ENCODE measurements at places on chromosomes 7 and 10.

GRCh38 chr7:75809396-75809795 is 4.2 kb downstream of the CCL24 start:
- no peak for DNase-seq

GRCh38 chr10:67629461-67629971 is 66.5 kb downstream of the CTNNA3 start:
- no peak for DNase-seq

DNA sequence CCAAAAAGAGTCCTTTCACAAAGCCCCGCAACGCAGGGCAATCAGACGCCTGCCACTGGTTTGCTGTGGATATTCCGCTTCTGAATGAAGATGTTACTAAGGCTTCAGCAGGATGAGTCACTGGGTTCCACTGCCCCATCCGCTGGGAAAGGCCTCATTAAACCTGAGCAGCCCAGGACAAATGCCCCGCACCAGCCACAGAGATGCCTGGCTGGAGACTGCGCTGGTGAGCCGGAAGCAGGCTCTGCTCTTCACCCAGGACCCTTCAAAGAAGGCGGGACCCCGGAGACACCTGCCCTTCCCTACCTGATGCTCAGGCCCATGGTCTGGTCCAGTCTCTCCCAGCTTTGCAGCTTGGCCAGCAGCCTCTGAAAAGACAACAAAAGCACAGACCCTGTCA is 19.8 kb downstream of the MAD1L1 start:
- DNase-seq = no peak

- no peak for DNase-seq
Measured at GRCh38 chr7:99140813-99141212, 3.1 kb downstream of the SMURF1 start.

GRCh38 chr7:38369816-38370493 is 96.5 kb upstream of the TARP start:
- peak; percentile 98 for DNase-seq

DNA sequence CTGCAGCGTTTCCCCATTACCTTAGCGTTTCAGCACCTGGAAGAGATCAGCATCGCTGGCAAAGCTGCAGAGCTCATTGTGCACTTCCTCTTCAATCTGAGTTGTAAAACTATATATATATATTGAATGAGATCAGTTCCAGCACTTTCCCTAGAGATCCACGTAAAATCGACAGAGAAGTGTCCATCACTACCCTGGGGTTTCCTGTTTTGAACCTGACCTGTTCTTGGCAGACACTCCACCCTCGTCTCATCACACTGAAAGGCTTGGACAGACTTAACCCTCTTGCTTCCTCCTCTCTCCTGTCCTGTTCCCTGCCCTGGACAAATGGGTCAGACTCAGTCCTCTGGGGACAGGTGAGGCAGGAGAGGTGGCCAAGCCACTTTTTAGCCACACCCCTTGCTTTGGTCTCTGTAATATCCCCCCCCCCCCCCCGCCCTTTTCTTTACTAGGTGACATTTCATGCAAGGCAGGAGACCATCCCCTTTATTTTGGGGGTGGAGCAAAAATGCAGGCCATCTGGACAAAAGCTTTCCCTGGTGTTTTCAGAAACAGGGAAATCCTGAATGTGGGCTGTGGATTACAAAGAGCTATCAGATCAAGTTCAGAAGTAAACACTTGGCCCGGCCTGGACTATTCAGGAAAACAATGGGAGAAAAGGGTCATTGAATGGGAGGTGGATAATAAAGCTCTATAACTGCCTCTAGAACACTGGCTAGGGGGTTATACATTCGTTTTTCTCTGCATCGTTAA is 83.7 kb upstream of the KDM7A start:
- no peak for DNase-seq

DNA sequence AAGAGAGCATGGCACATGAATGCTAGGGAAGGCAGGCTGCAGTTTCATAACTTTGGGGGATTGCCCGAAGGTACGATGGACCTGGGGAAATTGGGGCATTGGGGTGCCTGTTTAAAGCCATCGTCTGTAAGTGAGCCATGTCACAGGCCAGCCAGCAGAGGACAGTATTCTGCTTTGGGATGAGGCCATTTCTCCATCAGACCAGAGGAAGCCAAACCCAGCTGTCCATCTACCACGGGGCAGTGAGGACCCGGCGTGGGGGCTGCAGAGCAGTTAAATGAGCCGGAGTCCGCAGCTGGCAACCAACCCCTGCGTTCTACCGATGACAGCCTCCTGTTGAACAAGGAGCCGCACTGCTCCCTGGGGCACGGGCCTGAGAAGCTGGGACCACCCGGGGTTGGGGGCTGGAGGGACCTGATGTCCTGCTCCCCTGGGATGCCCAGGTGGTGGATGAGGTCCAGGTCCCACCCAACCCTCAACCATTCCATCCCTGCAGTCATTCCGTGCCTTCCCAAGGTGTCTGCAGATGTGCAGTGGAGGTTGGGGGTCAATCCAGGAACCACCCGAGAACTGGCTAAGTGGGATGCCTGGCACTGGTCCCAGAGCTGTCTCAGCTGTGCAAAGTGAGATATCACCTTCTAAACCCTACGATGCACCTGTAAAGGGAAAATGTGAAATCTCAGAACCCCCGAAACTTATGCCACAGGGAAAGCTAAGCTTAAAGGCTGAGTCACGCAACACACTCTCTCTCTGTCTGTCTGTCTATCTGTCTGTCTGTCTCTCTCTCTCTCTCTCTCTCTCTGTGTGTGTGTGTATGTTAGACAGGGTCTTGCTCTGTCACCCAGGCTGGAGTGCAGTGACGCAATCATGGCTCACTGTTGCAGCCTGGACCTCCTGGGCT is 12.1 kb upstream of the RHBDD2 start:
- DNase-seq = peak; percentile 81

DNA sequence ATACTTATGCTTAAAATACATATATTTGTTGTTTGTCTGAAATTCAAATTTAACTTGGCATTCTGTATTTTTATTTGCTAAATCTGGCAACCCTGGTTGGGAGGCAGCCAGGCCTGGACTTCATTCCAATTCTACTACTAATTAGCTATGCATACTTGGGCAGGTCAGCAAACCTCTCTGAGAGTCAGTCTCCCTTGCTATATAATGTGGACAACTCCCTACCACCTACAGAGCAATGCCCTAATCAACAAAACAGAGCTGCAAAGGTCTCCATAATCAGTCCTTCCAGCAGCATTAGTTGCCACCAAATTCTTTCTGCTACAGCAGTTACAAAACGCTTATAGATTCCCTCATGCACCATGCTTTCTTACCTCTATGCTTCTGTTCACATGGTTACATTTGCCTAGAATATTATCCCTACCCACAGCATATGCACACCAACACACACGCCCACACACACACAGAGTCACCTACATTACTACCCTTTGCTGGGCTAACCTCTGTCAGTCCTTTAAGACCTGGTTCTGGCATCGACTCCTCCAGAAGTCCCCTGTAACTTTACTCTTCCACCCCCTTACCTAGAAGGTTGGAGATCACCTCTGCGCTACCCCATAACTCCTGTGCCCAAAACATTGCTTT is 188.7 kb downstream of the FGFR2 start:
- DNase-seq = no peak

GRCh38 chr7:16734148-16734726 is 19.3 kb upstream of the TSPAN13 start:
- DNase-seq = no peak

DNA sequence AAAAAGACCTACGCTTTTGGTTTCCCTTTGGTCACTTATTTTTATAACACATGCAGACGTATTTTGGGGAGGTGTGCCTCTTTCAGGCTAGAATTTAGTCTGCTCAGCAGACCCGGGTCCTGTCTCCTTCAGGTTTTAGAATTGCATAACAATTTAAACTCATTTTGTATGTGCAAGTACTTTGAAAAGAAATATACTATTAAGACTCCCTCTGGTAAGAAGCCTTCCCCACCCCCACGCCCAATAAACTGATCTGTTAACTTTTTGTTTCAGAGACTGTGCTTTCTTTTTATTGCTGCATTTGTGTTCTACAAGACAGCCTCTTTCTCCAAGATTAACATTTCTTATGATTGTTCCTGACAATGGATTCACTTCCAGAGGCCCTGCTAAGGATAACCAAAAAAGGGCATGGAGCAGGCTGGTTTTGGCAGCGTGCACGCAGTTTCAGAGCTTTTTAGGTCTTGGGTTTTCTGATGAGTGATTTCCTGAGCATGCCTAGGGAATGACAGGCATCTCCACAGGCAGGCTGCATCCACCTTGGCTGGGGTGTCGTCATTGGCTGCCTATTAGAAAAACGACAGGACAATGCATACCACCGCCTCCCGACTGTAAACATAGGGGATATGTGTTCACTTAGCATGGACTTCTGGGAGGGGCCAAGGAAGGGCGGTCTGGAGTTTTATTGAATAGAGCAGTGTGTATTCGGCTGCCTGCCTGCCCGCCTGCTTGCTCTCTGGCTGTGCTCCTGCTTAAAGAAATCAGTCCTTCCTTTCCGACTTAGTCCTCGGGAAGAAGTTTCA is at the start of gene CALD1:
Gene CALD1 (plus strand): TSS at position 694 of the 800 bp plus-strand sequence. CDS start 88,100 bp downstream, outside the sequence.
- no peak for DNase-seq

DNA sequence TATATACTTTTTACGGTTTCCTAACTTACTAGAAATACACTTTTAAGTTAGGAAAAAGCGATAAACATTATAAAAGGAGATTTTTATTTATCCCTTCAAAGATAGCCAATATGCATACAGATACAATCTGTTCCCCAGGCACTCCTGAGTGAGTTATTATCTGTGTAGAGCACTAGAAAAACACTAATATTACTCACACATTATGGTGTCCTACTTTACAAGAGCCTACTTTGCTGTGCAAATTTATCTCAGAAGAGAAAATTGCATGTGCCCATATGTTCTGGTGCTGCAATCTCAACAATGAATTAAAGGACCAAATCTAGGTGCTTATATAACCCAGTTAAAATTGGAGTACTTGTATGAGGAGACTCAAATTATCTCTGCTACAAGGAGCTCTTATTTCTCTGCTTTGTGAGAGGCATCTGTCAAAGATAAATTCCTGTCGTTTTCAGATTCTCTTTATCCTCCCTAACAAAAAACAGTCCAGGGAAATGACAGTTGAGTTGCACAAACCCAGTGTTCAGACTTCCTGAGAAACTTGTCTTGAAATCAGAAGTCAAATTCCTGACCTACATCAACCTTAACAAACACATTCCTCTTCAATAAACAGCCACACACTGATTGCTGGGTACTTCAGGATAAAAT is 28.9 kb downstream of the CPA1 start:
- DNase-seq = no peak

DNA sequence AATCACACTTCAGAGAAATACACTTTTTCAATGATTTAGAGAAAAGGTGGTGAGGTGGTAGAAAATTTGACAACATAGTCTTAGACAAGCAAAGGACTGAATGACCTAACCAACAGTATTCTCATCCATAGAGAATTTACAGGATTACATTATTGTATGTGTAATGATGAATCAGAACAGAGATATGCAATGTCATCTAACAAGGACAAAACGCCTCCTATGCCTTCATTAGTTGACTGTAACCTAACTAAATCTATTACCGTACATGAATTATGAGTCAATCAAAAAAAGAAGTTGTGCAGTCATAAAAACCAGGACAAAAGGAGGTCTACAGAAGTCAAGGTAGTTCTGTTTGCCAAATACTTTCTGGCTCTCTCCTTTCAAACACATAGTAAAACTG is 66.5 kb downstream of the RAB11FIP2 start:
- no peak for DNase-seq

DNA sequence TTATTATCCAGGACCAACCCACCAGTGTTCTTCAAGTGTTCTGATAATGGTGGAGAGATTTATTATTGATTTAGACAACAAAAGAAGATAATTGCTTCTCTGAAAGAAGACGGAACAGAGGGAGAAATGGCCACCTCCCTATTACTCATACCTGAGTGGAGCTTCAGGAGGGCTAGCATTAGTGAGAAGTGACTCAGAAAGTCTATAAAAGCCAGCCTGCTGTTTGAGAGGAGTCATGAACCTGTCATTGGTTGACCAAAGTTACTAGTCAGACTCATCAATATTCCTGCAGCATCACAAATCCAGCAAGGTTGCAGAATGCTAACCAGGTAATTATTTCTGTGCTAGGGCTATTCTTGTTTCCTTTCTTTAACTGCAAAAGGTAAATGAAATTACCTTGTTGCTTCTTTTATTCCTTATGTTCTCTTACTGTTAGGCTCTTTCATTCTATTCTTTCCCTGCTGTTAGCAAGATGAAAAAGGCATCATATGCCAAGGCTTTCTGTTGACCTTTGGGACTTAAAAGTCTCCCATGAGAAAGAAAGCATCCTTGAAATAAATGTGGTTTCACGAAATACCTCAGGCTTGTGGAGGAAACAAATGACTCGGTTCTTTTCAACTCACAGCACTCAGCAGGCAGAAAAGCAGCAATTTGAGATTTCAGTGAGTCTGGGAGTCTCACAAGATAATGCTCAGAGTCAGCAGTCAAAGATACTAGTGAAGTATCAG is 256.4 kb upstream of the PHYHIPL start:
- no peak for DNase-seq

DNA sequence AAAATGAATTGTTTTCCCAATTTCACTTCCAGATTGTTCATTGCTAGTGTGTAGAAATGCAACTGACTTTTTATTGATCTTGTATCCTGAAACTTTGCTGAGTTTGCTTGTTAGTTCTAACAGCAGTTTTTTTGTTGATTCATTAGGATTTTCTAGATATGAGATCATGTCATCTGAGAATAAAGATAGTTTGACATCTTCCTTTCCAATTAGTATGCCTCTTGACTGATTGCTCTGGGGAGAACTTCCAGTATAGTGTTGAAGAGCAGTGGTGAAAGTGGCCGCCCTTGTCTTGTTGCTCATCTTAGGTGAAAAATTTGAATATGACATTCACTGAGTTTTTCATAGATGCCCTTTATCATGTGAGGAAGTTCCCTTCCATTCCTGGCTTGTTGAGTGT is 11.9 kb upstream of the SUN1 start:
- no peak for DNase-seq

GRCh38 chr7:55105952-55106351 is 87.1 kb downstream of the EGFR start:
- DNase-seq = no peak

GRCh38 chr10:102225646-102226541 is at the start of gene ELOVL3:
TSS of gene ELOVL3 (plus strand) at chr10:102226299. CDS start at chr10:102226549, 250 bp downstream.
- DNase-seq = peak; percentile 96

DNA sequence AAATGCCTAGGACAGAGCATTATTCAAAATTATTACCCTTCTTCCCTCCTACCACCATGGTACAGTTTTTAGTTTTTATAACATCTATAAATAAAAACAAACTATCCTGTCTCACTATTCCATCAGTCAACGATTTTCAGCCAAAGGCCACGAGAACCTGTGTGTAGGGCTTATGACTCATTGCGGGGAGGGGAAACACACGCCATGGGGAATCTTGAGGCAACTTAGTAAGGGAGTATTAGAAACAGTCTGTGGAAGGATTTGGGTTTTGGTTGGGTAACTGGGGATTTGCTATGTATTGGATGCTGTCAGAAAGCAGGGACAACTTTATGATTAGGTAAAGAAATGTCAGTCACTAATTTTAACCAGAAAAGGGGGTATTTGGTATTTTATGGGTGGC is 14.7 kb downstream of the GPR141 start:
- DNase-seq = peak; percentile 79

Measured in suppressor macrophage treated with lipopolysaccharide for 1 hour (primary cell).